ENCODE measurements at places on chromosomes 7 and 10. TPM values are rescaled to one million over a fixed set of nuclear protein-coding genes. Genes with fewer than 3 reads are reported as not detected.

TAS2R41 gene
- not detected for total RNA-seq

MSANTD7 gene
- total RNA-seq: 7.7 TPM

TUBB8 gene
- not detected for total RNA-seq

FBXL13 gene
- total RNA-seq: 3.4 TPM

CCDC7 gene
- 15.8 TPM for total RNA-seq

SPDYE2 gene
- total RNA-seq: not detected

PPP1R3C gene
- total RNA-seq: 92.6 TPM

OPALIN gene
- not detected for total RNA-seq

STOX1 gene
- total RNA-seq: 0.09 TPM

PTPRN2 gene
- total RNA-seq: 2.5 TPM

ITIH5 gene
- total RNA-seq: 0.09 TPM

PSAP gene
- 615 TPM for total RNA-seq

KCP gene
- 1.6 TPM for total RNA-seq

SPRN gene
- 0.82 TPM for total RNA-seq

DNAJB12 gene
- total RNA-seq: 17.7 TPM

RSU1 gene
- 32.5 TPM for total RNA-seq

TRIM8 gene
- total RNA-seq: 84.7 TPM

HKDC1 gene
- total RNA-seq: 0.16 TPM

SAMD9 gene
- total RNA-seq: 18.3 TPM

GOLGA7B gene
- total RNA-seq: not detected

CDNF gene
- total RNA-seq: 1.2 TPM

AKR1C4 gene
- total RNA-seq: not detected

ECHS1 gene
- total RNA-seq: 33.0 TPM

FAM25A gene
- not detected for total RNA-seq

IL6 gene
- 3.8 TPM for total RNA-seq

OR2A42 gene
- total RNA-seq: not detected

WEE2 gene
- not detected for total RNA-seq

C10orf88 gene
- 7.8 TPM for total RNA-seq

NOS3 gene
- 4.6 TPM for total RNA-seq

SPDYE8 gene
- total RNA-seq: not detected

TMEM273 gene
- not detected for total RNA-seq

BCCIP gene
- total RNA-seq: 48.1 TPM

CYP2C18 gene
- total RNA-seq: not detected

SUGCT gene
- 1.9 TPM for total RNA-seq

H2BK1 gene
- total RNA-seq: not detected

ELN gene
- 101 TPM for total RNA-seq

SLC13A1 gene
- not detected for total RNA-seq

GPR22 gene
- total RNA-seq: not detected

NRCAM gene
- total RNA-seq: 5.4 TPM

SLC18A3 gene
- total RNA-seq: not detected

FAM171A1 gene
- 43.6 TPM for total RNA-seq

SLC39A12 gene
- total RNA-seq: not detected

TTYH3 gene
- 27.9 TPM for total RNA-seq

PIK3CG gene
- not detected for total RNA-seq

TMEM270 gene
- total RNA-seq: not detected

SBDS gene
- total RNA-seq: 94.1 TPM

FANK1 gene
- total RNA-seq: 2.3 TPM

ZNF33A gene
- total RNA-seq: 19.3 TPM

NANOS1 gene
- 2.7 TPM for total RNA-seq

GARIN1A gene
- total RNA-seq: 1.2 TPM

ITPRID1 gene
- total RNA-seq: not detected

RHEB gene
- 98.8 TPM for total RNA-seq

HIP1 gene
- 10.5 TPM for total RNA-seq

MARVELD1 gene
- total RNA-seq: 34.9 TPM

TRPV6 gene
- not detected for total RNA-seq

ADAM12 gene
- total RNA-seq: 82.7 TPM

Data from fibroblast of the aortic adventitia (primary cell).